ENCODE measurements at places on chromosomes 3 and 15.

- DNase-seq = peak; percentile 59
Measured at GRCh38 chr3:111769110-111769991, 89.7 kb upstream of the PHLDB2 start.

DNA sequence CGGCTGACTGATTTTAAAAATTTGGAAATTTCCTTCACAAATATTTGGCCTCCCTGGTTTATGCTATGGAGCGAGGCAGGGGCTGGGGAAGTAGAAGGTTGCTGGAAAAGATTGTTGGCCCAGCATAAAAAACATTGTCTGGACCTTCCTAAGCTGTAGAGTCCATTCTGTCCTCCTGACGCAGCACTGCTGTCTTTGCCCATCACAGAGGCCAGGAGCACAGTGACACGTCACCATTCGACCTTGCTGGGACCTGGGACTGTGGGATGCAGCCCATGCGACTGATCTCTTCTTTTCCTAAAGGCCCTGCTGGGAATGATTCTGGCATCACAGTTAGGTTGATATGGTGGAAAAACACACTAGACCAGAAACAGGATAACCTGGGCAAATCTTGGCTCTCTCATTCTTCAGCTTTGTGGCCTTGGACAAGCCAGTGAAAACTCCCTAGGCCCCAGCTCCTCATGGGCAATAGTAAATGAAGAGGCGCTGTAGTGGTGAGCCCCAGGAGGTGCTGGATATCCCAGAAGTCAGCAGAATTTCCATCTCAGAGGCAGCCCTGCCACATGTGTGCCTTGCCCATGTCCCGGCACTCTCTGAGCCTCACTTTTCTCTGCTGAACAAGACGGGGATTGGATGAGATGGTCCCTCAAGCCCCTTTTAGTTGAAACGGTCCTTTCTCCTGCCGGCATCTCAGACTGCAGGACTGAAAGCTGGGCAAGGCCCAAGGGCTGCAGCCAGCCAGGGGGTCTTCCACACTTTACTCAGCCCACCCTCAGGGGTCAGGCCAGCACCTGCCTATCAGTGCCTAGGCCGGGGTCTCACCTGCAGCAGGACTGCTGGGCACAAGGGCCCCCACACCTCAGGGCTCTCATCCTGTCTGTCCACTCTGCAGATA is 69.6 kb downstream of the SENP2 start:
- DNase-seq = no peak

DNA sequence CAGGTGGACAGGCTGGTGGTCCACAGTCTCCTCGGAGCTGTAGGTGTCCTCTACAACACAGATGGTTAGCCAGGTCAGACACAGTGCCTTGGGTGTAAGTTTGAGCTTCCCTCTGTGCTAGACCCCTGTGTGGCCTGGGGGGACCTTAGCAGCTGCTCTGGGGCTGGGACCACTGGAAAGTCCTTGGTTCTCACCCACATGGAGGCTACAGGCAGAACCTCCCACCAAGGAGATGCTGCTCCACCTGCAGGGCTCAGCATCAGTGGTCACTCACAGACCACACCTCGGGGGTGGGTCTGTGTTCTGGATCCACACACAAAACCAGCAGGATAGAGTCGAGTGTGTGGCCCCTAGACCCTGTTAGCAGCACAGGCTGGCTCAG is 8.4 kb downstream of the RASL12 start:
- DNase-seq = no peak

- DNase-seq = peak; percentile 95
Measured at GRCh38 chr15:55221090-55222011, 24.6 kb upstream of the RSL24D1 start.

- no peak for DNase-seq
Measured at GRCh38 chr15:71056111-71056510, 59.2 kb upstream of the THSD4 start.

DNA sequence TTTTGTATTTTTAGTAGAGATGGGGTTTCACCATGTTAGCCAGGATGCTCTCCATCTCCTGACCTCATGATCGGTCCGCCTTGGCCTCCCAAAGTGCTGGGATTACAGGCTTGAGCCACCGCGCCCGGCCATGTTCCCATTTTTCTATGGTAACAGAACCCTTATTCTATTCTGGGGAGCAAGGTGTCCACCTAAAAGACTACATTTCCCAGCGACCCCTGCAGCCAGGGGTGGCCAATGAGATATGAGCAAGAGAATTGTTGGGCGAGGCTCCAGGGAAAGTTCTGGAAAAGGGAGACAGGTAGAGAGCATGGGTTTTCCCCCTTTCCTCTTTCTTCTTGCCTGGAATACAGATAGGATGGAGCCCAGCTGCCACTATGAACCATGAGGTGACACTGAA is 96.9 kb downstream of the LINGO1 start:
- no peak for DNase-seq

DNA sequence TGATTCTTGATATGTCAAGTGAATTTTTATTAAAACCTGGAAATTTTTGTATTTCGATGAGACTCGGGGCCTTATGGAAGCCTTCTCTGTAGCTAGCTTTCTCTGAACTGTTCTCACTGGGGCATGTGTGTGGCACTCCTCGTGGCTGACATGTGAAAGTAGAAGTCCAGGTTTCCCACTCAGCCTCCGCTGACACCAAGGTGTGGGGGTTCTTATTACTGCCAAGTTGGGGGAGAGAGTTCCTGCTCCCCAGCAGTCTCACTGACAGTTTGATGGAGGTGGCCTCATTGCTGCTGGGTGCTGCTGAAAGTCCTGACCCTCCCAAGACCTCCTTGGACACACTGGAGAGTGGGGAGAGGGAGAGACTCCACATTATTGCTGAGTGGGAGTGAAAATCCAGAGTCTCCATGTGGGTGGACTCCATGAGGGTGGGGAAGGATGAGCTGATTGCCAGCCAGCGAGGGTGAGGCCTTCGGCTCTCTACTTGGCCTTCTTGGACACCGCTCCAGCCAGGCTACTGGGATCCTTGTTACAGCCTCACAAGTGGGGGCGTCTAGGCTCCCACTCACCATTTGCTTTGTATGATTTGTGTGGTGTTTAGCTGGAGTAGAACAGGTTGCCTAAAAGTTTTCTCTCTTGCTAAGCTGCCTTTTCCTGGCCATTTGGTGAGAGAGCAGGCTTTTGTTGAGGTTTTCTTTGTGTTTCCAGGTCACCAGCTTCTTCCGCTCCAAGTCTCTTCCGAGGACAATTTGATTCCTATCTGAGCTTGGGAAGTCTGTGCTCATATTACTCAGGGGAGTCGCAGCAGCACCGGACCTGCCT is 64.1 kb downstream of the LSM3 start:
- DNase-seq = no peak

GRCh38 chr3:4509043-4509442 is 15.9 kb downstream of the ITPR1 start:
- DNase-seq = no peak

DNA sequence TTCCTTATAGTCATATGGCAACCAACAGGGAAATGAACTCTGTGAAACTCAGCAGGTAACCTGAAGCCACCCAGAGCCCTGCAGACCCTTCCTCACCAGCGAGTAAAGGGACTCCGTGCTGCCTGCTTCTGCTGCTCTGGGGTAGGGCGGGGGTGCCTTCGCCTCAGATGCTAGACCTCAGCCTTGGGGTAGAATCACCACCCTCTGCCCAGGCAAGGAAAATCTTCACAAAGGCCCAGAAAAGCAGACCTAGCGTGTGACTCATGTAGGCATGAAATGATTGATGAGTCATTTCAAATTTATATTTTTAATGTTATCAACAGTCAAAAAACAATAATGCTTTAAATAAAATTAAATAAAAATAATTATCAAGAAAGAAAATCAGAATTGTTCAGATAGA is 6.6 kb downstream of the STIMATE start:
- DNase-seq = no peak

DNA sequence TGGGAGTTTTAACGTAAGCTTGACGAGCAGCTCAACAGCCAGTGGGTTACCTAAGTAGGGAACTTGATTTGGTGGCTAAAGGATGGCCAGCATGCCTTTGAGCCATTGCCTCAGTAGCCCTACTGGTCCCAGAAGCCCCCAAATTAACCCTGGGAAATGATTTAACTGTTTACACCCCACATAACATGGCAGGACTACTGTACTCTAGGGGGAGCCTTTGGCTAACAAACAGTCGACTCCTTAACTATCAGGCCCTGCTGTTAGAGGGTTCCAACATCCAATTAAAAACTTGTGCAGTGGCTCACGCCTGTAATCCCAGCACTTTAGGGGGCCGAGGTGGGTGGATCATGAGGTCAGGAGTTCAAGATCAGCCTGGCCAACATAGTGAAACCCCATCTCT is 9.4 kb upstream of the SMCO1 start:
- no peak for DNase-seq

- no peak for DNase-seq
Measured at GRCh38 chr3:13827699-13828098, 52.2 kb downstream of the WNT7A start.

DNA sequence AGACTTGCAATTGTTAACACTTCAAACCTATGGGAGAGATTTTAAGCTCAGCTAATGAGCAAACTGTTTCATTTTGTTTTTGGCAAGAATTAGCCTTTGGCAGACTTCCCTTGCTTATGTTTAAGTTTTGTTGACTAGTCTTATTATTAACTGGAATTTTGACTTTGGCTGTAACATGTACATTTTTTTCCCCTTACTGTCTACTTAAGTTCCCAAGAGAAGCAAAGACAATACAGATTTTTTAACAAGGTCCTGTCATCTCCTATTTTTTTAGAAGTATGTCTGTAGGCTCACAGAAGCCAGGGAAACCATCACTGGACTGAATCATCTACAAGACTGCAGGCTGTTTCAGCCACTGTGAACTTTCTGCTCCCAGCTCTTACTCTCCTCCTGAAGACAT is 74.3 kb downstream of the DGKG start:
- DNase-seq = peak; percentile 92

DNA sequence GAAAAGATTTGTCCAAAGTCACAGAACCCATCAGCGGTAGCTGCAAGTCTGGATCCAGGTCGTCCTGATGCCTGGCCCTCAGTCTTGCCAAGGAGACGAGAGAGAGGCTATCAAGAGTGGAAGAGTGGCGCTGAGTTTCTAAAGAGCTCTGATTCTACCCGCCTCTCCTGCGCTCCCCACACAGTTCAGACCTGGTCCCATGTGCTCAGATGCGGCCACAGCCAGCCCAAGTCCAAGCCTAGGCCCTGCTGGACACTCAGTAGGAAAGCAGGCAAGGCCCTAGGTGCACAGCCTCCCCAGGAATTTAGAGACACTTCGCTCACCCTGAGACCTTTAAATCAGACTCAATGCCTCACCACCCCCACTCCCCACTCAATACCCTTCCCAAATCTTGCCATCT is 32.4 kb downstream of the CCDC12 start:
- DNase-seq = no peak

DNA sequence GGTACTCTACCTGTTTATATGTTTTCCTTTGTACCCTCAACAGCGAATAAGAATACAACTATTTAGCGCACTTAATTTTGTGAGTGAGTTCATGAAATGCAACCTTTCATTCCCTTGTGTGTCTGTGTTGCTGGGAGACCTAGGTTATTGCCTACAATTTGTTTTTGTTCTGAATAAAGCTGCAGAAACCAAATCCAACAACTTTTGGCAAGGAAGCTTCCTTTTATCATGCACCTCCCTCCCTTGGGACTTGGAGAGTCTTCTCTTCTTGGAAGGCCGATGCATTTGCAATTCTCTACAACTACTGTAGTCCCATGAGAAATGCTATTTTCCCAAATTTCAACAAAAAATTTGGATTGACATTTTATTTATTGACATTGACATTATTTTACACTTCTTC is 1002.4 kb upstream of the CADM2 start:
- DNase-seq = no peak

DNA sequence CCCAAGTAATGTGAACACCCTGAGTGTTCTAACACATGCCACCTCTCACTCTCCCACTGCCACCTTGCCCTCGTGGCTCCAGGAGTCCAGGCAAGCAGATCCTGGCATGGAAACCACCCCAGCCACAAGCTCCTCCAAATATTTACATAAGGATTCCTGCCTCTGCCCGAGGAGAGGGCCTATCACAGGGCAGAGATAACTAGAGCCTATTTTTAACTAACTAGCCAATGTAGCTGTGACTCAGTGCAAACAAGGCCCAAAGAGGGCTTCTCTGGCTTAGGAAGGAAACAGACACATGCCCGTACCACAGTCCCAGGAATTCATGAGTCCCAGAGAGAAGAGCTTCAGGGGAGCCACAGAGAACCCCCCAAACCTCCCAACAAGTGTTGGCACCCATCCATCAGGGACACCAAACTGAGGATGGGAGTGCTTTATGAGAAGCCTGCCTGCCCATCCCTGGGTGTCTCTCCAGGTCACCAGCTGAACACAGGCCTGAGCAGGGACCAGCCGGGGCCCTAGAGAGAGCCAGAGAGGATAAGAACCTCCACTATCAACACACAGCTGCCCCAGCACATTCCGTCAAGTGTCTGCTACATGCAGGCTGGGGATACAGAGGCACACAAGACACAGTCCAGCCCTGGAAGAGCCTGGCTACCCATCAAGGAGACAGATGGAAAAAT is 9.2 kb downstream of the FYCO1 start:
- DNase-seq = peak; percentile 82

- peak; percentile 75 for DNase-seq
Measured at GRCh38 chr3:187678726-187679268, 8.6 kb upstream of the SST start.

DNA sequence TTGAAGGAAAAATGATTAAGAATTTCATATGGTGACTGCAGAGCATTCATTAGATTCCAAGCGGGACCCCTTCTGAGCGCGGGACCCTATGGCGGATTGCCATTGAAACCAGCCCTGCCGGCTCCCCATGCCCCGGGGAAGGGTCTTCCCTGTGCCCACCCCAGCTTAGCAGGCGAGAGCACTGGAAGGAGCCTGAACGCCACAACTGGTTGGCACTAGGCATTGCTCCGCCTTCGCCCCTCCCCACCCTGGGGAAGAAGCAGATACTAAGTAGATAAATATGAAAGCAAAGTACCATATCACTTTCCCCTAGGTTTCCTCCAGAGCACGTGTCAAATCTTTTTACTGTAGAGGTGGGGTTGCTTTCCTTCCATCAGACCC is 70.7 kb downstream of the CYP19A1 start:
- DNase-seq = no peak

GRCh38 chr3:128706086-128706615 is 19.8 kb upstream of the RAB7A start:
- no peak for DNase-seq

- DNase-seq = no peak
Measured at GRCh38 chr15:101805605-101806345, 2.5 kb downstream of the OR4F6 start.

DNA sequence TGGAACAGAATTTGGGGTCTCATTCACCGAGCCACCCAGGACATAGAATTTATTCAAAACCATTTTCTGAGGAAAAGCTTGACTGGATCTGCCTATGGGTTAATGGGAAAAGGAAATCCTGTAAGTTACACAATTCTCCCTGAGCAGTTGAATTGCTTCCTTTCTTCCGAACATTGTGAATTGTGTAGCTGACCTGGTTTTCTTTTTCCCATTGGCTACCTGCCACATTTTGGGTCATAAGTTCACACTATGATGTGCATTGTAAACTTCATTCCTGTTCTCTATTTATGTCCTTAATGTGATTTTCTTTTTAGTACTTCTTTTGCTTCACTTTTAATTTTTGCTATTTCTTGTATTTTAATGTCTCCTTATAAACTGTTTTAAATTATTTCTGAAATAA is 386.0 kb upstream of the LRRC3B start:
- no peak for DNase-seq

- no peak for DNase-seq
Measured at GRCh38 chr15:57354436-57355123, 21.7 kb upstream of the CGNL1 start.

- DNase-seq = no peak
Measured at GRCh38 chr15:28995705-28996104, 109.9 kb downstream of the APBA2 start.

Measured in fibroblast of the aortic adventitia (primary cell).